ENCODE measurements at places on chromosomes 11 and 22.

DNA sequence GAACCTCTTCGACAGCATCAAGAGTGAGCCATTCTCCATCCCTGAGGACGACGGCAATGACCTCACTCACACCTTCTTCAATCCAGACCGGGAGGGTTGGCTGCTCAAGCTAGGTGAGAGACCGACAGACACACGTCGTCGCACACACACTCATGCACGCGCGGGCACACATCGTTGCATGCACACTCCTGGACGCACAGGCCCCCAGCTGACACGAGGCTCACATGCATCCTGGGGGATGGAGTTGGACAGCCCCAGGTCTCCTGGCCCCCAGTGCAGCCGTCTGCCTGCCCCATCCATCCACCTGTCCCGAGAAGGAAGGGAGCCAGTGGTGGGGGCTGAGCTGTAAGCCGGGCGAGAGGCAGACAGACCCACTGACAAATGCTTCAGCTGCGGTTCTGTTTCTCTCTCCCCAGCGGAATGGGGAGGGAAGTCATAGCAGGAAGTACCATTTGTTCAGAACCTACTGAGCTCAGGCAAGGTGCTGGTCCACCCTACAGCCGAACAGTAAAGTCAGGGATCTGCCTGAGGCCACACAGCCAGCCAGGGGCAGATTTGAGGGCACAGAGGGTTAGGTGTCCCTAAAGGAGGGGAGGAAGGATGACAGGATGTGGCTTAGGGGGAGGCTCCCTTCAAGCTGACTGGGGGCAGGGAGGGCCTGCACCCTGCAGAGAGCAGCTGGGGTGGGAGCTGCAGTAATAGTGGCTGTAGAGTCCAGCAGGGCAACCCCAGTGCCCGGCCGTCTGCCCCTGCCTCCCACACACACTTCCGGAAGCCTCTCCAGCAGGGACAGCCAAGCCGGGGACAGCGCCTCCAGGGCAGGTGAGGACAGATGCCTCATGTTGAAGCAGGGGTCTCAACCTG lies 27.1 kb downstream of the CYTH4 start:
- DNase-seq = no peak

DNA sequence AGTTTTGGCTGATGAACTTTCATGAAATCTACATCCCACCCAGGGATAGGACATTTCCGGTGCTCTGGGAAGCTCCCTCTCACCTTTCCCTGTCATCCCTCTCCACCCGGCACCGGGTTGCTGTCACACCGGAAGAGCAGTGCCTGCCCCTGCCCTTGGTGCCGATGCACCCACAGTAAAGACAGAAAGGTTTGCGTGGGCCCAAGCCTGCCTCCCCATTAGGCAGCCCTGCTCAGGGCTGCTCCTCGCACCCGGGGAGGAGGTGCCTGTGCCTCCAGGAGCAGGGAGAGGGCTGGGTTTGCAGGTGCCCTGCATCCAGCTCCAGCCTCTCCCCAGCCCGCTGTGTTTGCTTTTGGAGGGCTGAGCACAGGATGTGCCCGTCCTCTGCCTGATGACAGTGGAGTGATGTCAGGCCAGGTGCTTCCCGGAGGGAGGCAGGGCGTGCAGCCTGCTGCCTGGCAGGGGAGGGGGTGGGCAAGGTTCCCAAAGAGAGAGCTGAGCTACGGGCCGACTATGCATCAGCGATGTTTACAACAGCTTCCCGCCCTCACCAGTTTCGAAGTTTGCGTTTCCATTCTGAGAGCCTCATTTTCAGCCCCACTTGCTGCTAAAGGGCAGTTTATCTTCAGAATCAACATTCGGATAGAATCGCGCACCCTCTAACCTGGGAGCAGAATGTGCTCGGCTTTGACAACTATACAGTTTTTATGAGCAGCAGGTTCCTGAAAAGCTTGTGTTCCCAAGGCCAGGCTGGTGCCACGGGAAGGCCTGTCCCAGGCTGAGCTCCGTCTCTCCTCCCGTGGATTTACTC lies 83.2 kb upstream of the CLDN5 start:
- DNase-seq = no peak

DNA sequence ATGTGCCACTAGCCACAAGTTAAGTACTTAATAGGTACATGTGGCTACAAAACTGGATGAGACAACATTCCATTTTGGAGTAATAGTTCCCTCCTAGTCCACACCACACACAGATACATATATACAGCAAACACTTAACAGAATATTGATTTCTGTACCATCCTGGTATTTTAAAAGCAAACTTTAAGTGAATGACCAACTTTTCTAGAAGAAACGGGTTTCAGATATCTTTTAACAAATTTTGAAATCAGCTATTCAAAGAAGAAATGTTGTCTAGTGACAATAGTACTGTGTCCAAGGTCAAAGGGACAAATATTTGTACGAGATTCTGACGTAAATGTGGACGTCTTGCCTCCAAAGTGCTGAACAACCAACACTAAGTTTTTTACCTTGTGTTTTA lies 12.3 kb upstream of the CARD16 start:
- no peak for DNase-seq

- no peak for DNase-seq
Measured at GRCh38 chr22:42906605-42907348, 49.7 kb upstream of the ARFGAP3 start.

- DNase-seq = no peak
Measured at GRCh38 chr11:31810779-31811647, at the start of gene PAX6. Gene PAX6 (minus strand): TSS chr11:31811322. CDS start chr11:31806411, 4,911 bp downstream.

DNA sequence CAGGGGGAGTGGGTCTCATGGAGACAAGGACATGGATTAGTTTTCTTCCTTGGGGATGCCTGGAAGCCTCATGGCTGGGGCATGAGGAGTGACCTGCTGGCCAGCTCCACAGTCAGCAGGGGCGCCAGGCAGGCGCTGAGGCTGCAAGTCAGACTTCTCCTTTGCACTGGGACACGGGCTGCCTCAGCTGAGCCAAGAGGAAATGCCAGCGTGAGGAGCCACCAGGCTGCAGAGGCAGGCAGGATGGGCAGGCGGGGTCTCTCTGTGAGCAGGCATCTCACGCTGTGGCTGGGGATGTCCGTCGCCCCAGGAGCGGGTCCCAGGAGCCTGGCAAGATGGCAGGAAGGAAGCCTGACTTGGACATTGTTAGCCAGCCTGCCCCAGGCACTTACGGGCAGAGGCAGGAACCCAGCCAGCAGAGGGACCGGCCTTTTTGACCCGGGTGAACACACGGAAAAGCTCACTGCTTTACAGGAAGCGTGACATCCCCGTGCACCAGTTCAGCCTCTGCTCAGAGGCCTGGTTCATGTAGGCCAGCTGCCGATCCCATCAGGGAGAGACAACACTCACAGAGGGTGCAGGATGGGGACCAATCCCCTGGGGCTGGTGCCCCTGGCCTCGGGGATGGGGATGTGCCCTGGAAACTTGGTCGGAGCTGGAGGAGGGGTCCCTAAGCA lies 10.2 kb downstream of the GNB1L start:
- DNase-seq = no peak

GRCh38 chr11:78331711-78332110 lies 85.9 kb downstream of the GAB2 start:
- DNase-seq = no peak

- no peak for DNase-seq
Measured at GRCh38 chr22:42902875-42903510, 45.9 kb upstream of the ARFGAP3 start.

GRCh38 chr11:64544616-64545296 lies 46.3 kb upstream of the SLC22A12 start:
- no peak for DNase-seq

DNA sequence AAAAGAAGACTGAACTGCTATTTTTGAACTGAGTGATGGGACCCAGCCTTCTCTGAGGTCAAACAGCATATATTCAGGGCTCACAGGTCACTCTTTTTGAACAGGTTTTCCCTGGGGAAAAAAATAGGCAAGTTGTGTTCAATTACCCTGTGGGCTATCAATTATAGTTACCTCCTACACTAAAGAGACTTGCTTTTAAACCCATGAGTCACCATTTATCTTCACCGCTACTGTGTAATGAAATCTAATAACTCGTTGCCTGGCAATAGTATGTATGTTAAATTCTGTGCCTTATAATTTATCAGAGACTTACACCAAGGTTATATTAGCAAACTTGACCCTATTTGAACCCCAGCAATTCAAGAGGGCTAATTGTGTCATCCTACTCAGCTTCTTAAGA lies 98.5 kb downstream of the CYP2R1 start:
- DNase-seq = no peak

GRCh38 chr11:64649291-64649697 lies 58.3 kb downstream of the SLC22A12 start:
- DNase-seq = peak; percentile 35

DNA sequence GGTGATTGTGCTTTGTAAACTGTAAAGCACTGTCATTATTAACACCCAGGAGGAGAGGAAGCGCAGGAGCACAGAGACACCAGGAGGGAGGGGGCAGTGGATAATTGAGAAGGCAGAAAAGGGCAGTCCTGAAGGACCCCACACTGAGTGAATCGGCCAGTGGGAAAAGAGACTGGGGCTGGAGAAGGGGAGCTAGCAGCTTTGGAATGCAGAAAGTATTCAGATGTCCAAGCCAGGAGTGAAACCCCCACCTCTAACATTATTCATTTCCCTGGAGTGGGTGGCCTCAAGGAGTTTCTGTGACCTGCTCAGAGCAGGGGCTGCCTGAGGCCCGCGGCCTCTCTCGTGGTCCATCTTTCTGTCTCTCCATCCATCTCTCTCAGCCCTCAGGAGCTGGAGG lies 38.0 kb upstream of the CDON start:
- no peak for DNase-seq

GRCh38 chr11:125959931-125960330 lies 14.1 kb downstream of the VSIG10L2 start:
- no peak for DNase-seq

GRCh38 chr11:112485280-112485679 lies 224.6 kb upstream of the PLET1 start:
- no peak for DNase-seq

Measured in HTR-8/SVneo (cell line).